Panc1 (cell line): ENCODE measurements at places on chromosomes 1 and 21. TPM values are rescaled to one million over a fixed set of nuclear protein-coding genes. Genes with fewer than 3 reads are reported as not detected.

SPATA46 gene
- not detected for total RNA-seq

MASP2 gene
- total RNA-seq: 0.41 TPM

TMEM82 gene
- total RNA-seq: not detected

CSF3R gene
- 0.31 TPM for total RNA-seq

ARHGEF10L gene
- 5.9 TPM for total RNA-seq

CELA3A gene
- total RNA-seq: 5.9 TPM

PWP2 gene
- 6.8 TPM for total RNA-seq

BRDT gene
- not detected for total RNA-seq

CKS1B gene
- total RNA-seq: 212 TPM

SPRR2A gene
- total RNA-seq: not detected

IQGAP3 gene
- 25.6 TPM for total RNA-seq

MAP10 gene
- total RNA-seq: 1.5 TPM
